ENCODE measurements at places on chromosomes 5 and 9.
A peak's percentile ranks its signal among the peaks of the same experiment; 100 is the strongest.

GRCh38 chr5:9507974-9508373 is 37.9 kb downstream of the SEMA5A start:
- H3K27me3 ChIP-seq, result no peaks in the 10 kb centered on the region
- DNase-seq, result no peak
- H3K4me1 ChIP-seq, result no peaks in the 10 kb centered on the region
- H3K36me3 ChIP-seq, result no peaks in the 10 kb centered on the region
- H3K4me3 ChIP-seq, result no peak overlapping the region

DNA sequence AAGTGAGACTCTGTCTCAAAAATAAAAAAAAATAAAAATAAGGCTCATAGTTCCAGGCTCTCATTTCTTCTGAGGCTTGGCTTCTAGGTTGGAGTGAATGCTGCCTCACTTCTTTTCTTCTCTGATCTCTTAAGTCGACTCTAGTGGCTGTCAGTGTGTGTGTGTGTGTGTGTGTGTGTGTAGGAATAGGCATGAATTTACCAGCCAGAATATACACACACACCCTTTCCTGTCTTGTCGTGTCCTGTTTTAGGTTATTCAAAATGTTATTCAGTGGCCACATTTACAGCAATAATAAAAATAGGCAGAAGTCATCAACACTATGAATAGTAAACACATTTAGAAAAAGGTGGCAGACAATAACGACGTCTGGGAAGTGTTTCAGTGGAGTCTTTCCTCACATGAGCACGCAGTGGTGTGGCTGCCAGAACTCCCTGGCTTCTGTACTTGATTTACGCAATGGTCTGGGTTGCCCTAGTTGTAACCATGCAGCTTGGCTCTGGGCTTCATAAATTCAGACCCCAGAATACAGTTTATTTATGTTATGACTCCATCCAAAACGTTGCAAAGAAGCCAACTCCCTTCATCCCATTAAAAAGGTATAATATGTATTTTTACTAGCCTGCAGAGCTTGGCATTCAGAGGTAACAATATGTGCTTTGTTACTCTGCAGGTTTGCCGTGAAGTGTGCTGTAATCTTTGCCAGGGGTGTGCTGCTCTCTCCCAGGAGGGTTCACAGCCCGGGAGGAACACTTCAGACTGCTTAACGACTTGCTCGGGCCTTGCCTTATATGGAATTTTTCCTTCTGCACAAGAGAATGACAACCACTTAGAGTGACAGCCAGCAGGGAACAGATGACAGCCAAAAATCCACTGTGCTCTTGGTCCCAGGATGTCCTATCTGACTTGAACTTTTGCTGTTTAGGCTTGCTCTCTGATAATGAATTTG is 34.4 kb upstream of the PALM2AKAP2 start:
- H3K36me3 ChIP-seq, result no peaks in the 10 kb centered on the region
- DNase-seq, result no peak
- H3K4me1 ChIP-seq, result no peaks in the 10 kb centered on the region
- H3K4me3 ChIP-seq, result no peak overlapping the region
- H3K27ac ChIP-seq, result no peak overlapping the region
- peaks cover 16% of the 10 kb centered on the region for H3K27me3 ChIP-seq

GRCh38 chr5:141338538-141339306 is at the start of gene PCDHGA2:
TSS of gene PCDHGA2 (plus strand) at chr5:141338760.
- no peak for DNase-seq
- H3K36me3 ChIP-seq, result peaks cover 17% of the 10 kb centered on the region
- H3K4me1 ChIP-seq, result peaks cover 4% of the 10 kb centered on the region
- no peak within 1 kb of the TSS for H3K27ac ChIP-seq
- H3K27me3 ChIP-seq, result peaks cover 94% of the 10 kb centered on the region

DNA sequence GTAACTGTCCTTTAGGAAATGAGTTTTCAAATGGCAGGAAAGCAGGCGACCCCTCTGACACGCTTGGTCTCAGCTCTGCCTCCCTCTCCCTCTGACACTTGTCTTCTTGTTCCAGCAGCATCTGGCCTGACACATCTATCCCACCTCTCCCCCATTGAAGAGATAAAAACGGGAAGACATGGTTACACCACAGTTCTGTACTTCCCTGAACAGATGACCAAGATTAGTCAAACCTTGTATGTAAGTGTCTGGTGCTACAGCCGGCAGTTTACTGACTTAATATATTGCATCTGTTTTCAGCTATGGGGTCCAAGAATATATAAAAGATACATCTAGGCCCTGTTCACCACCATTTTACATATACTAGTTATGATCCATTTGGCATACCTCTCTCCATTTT is 29.6 kb upstream of the MLLT3 start:
- no peaks in the 10 kb centered on the region for H3K36me3 ChIP-seq
- DNase-seq, result no peak
- H3K27ac ChIP-seq, result no peak overlapping the region
- peaks cover 3% of the 10 kb centered on the region for H3K27me3 ChIP-seq
- peaks cover 2% of the 10 kb centered on the region for H3K4me1 ChIP-seq
- no peak overlapping the region for H3K4me3 ChIP-seq

DNA sequence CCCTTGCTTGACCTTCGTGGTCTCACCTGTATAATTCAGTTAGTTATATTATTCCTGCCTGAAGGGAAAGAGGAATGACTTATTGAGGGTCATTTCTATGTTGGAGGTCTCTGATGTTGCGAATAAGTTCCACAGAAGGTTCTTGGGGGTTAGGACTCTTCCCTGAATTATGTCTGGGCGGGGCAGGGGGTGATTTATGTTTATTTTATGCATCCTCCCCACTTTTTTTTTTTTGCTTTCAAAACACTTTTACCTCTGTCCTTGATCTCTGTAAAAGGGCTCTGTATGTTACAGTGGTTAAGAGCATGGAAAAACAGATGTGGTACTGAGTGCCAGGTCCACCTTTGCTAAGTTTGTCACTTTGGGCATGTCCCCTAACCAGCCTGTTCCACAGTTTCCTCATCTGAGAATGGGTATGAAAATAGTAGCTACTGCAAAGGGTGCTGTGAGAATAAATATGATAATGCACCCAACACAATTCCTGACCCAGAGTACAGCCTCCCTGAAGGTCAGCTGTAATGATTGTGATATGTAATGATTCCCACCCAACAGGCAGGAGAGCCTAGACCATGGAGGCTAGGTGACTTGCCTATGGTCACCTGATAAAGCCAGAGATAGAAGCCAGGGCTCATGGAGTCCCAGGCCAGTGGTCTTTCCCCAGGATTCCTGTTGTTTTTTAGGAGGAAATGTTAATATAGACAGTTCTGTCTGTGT is 54.8 kb downstream of the SLC22A5 start:
- H3K4me3 ChIP-seq, result no peak overlapping the region
- H3K27me3 ChIP-seq, result no peaks in the 10 kb centered on the region
- DNase-seq, result no peak
- peaks cover 97% of the 10 kb centered on the region for H3K4me1 ChIP-seq
- H3K36me3 ChIP-seq, result peaks cover 49% of the 10 kb centered on the region

DNA sequence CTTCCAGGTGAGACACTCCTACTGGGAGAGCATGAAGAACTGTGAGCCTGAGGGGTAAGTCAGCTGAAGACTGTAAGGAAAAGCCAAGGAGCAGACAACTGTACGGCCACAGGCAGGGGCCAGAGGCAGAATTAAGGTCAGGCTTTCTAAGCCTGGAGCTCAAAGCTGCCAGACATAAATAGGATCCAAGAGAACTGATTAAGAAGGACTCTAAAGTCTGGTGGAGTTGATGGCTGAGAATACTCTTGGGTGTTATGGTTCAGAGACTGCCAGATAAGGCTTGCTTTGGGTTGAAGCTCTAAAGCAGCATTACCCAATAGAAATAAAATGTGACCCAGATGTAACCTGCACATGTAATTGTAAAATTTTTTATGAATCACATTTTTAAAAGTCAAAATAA is 12.2 kb downstream of the PDE8B start:
- no peaks in the 10 kb centered on the region for H3K36me3 ChIP-seq
- H3K4me1 ChIP-seq, result no peaks in the 10 kb centered on the region
- H3K27ac ChIP-seq, result no peak overlapping the region
- no peak overlapping the region for H3K4me3 ChIP-seq
- H3K27me3 ChIP-seq, result peaks cover 49% of the 10 kb centered on the region

- no peaks in the 10 kb centered on the region for H3K27me3 ChIP-seq
- no peak overlapping the region for H3K27ac ChIP-seq
- no peaks in the 10 kb centered on the region for H3K4me1 ChIP-seq
- H3K4me3 ChIP-seq, result no peak overlapping the region
- DNase-seq, result no peak
Observed at GRCh38 chr5:4924577-4924976, 215.6 kb upstream of the ADAMTS16 start.

GRCh38 chr5:53713978-53714666 is 153.7 kb downstream of the NDUFS4 start:
- H3K4me3 ChIP-seq, result no peak overlapping the region
- H3K27ac ChIP-seq, result no peak overlapping the region
- peaks cover 6% of the 10 kb centered on the region for H3K27me3 ChIP-seq
- H3K4me1 ChIP-seq, result no peaks in the 10 kb centered on the region

- H3K36me3 ChIP-seq, result no peaks in the 10 kb centered on the region
- no peak overlapping the region for H3K4me3 ChIP-seq
- no peaks in the 10 kb centered on the region for H3K4me1 ChIP-seq
- no peak overlapping the region for H3K27ac ChIP-seq
- no peak for DNase-seq
Observed at GRCh38 chr5:22036061-22036460, 817.1 kb downstream of the CDH12 start.

DNA sequence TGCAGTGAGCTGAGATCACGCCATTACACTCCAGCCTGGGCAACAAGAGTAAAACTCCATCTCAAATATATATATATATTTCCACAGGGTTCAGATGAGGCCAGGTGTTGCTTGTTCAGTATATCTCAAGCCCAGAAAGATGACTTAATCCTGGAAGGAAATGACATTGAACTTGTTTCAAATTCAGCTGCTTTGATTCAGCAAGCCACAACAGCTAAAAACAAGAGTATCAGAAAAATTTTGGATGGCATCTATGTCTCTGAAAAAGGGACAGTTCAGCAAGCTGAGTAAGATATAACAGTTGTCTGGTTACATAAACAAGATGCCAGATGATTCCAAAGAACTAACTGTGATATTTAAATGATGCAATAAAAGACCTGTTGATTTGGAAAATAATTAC is 352.0 kb downstream of the KCTD16 start:
- no peak overlapping the region for H3K27ac ChIP-seq
- DNase-seq, result no peak
- no peak overlapping the region for H3K4me3 ChIP-seq
- H3K4me1 ChIP-seq, result no peaks in the 10 kb centered on the region
- no peaks in the 10 kb centered on the region for H3K27me3 ChIP-seq

GRCh38 chr5:5795074-5795771 is 372.7 kb downstream of the ICE1 start:
- H3K4me3 ChIP-seq, result no peak overlapping the region
- no peaks in the 10 kb centered on the region for H3K36me3 ChIP-seq
- H3K27me3 ChIP-seq, result peaks cover 5% of the 10 kb centered on the region
- H3K4me1 ChIP-seq, result no peaks in the 10 kb centered on the region
- H3K27ac ChIP-seq, result no peak overlapping the region

- no peaks in the 10 kb centered on the region for H3K36me3 ChIP-seq
- no peak overlapping the region for H3K27ac ChIP-seq
- no peaks in the 10 kb centered on the region for H3K4me1 ChIP-seq
- no peak overlapping the region for H3K4me3 ChIP-seq
- H3K27me3 ChIP-seq, result peaks cover 27% of the 10 kb centered on the region
Observed at GRCh38 chr9:132171702-132172101, 9.8 kb downstream of the NTNG2 start.

DNA sequence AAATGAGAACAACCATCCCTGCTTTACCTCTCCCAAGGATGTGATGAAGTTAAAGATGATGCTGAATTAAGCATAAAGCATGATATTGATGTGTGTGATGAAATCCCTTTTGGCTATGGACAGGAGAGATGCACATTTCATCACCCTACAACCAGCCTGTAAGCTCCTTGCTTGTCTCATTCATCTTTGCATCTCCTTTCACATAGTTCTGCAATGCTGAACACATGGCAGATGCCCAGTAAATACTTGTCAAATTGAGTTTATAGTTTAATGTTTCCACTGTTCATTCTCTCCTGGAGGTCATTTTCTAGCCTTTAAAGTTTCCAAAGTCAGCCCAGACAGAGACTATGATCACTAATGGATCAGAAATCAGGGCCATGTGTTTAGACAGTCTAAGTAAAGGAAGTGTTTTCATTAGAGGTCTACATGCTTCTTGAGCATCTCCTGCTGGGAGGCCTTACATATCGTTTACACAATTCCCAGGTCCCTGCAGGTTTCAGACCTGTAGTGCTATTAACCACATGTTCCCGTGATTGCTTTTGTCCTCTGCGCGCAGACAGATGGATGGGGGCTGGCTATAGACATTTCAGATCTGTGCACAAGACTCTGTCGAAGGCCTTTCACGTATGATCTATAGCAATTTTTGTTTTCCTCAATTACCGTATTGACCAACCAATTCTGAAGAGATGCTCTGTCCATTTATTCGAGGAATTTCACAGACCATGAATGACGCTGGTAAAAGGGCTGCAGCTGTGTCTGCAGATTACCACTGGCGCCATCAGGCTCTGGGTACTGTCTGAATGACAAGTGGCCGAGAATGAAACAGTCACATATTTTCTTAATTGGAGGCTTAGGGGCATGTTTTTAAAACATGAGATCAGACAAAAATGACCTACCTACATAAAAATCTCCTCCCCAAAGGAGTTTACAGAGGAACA is 49.0 kb upstream of the CKMT2 start:
- H3K36me3 ChIP-seq, result peaks cover 35% of the 10 kb centered on the region
- DNase-seq, result no peak
- H3K4me1 ChIP-seq, result peaks cover 23% of the 10 kb centered on the region
- no peaks in the 10 kb centered on the region for H3K27me3 ChIP-seq
- H3K4me3 ChIP-seq, result no peak overlapping the region
- peak overlapping the region; percentile 73 for H3K27ac ChIP-seq

All from activated T-cell treated with anti-CD3 and anti-CD28 coated beads, Interleukin-2, amount 50 U/mL, for 24 hours (primary cell).